ENCODE measurements at places on chromosomes 7 and 10. TPM values are rescaled to one million over a fixed set of nuclear protein-coding genes. Genes with fewer than 3 reads are reported as not detected.

The ALOX5 gene
- 0.13 TPM for total RNA-seq

The ATOH7 gene
- 0.19 TPM for total RNA-seq

The TET1 gene
- total RNA-seq: 0.57 TPM

The DYDC2 gene
- not detected for total RNA-seq

The SPDYE16 gene
- total RNA-seq: not detected

The ASIC3 gene
- 11.6 TPM for total RNA-seq

The RAB19 gene
- not detected for total RNA-seq

The FAM180A gene
- total RNA-seq: not detected

The PPP1R9A gene
- 5.7 TPM for total RNA-seq

The SEMA3E gene
- 3.1 TPM for total RNA-seq

The VWDE gene
- 0.55 TPM for total RNA-seq

The STEAP1 gene
- 15.8 TPM for total RNA-seq

The AQP1 gene
- total RNA-seq: 0.44 TPM

The FBH1 gene
- 40.6 TPM for total RNA-seq

The SEMA3A gene
- total RNA-seq: 6.3 TPM

Measured in A549 treated with DMSO at 1 μM for 4 hours (cell line).